ENCODE measurements at places on chromosomes 2 and 18.
A peak's percentile ranks its signal among the peaks of the same experiment; 100 is the strongest.

GRCh38 chr2:74457549-74458131, 598 bp upstream of the WBP1 start:
- DNase-seq, result peak; percentile 73

GRCh38 chr18:24346254-24346653, 51.4 kb downstream of the OSBPL1A start:
- DNase-seq, result no peak

GRCh38 chr2:191245869-191246531, 796 bp downstream of the MYO1B start:
- DNase-seq, result no peak

DNA sequence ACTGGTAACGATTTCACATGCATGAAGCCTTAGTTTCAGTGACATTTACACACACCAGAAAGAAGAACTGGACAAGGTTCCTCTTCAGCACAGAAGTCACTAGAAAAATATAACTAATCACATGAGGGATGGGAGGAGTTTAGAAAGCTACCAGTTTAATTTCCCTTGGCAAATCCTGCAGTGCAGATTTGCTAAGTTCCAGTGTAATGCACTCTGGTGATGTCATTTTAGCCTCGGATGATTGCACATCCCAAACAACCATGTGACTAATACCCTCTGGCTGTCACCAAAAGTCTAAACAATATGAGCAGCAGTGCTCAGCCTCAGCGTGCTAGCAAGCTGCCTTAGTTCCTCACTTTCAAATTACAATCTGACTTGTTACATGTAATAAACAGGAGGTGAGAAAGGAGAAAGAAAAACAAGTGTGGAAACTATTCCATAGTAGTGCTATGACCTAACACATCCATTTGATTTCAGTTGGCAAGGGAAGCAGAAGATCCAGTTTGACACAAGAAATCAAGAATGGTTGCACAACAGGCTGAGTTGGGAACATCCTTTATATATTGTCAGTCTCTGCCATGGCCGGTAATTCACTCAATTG, 35.3 kb upstream of the PPP1CB start:
- DNase-seq, result no peak

DNA sequence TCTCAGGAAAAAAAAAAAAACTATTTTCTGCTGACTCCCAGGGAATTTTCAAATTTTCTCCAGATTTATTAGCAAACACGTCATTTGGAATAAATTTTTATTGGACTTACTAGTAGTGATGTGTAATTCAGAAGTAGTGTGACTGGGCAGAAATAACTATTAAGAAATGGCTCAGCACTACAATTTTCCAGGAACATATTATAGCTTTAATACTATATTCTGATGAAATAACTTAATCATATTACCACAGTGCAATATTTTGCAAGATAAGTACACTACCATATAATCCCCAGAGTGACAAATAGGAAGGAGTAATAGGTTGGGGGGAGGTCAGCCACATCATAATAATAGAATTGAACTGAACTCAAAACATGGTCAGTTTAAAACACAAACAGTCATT, 19.7 kb upstream of the TNFAIP6 start:
- DNase-seq, result no peak

GRCh38 chr2:120433816-120434290, 87.9 kb downstream of the INHBB start:
- no peak for DNase-seq

DNA sequence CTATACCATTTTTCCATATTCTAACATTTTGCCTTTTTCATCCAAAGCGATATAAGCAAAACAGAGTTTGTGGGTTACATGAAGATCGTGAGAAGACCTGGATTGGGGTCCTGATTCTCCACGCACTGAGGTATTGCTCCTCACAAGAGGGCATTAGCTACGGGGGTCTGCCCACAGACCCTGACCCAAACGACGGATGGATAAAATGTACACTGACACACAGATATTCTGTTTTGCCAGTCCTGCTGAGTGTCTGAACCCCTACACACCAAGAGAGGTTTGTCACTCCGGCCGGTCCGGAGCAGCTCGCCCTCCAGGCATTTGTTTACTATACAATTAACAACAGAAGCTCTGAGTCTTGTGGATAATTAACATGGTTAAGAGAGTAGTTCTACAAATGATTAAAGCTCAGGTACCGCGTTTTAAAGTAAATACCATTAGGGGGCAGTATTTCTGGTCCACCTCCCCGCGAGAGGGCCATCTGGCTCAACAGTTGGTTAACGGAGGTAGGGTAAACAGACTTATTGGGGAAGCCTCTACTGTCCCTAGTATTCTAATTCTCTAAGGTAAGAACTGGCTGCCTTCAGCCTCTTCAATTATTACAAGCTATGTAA, 28.4 kb downstream of the SCYGR8 start:
- DNase-seq, result no peak

- DNase-seq, result no peak
Measured at GRCh38 chr2:19068206-19068605, 290.2 kb downstream of the OSR1 start.

- no peak for DNase-seq
Measured at GRCh38 chr2:143875295-143876233, 644.4 kb downstream of the ZEB2 start.

GRCh38 chr2:51717312-51717711, 685.4 kb upstream of the NRXN1 start:
- no peak for DNase-seq

GRCh38 chr2:228681979-228682378, 500.5 kb upstream of the SPHKAP start:
- DNase-seq, result no peak

DNA sequence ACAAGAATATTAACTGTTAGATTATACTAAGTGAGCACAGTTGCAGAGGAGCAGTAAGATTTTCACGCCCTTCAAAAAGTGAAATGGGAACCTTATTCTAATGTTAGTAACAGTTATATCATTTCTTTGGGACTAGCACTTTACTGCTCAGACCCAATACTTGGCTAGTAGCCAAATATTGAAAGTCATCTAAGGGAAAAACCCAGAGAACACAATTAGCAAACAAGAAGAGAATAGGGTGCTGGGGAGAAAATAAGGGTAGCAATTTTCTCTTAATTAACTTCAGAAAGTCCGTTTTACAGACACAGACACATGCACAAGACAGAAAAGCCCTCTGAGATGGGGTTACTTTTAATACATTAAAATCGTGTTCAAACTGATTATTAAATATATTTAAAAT, 71.8 kb downstream of the ID2 start:
- DNase-seq, result no peak

GRCh38 chr2:72276356-72276755, 128.7 kb upstream of the CYP26B1 start:
- DNase-seq, result no peak

- DNase-seq, result no peak
Measured at GRCh38 chr2:200373973-200374416, 67.5 kb downstream of the SPATS2L start.

- DNase-seq, result no peak
Measured at GRCh38 chr2:54597153-54597848, 126.2 kb upstream of the EML6 start.

- DNase-seq, result no peak
Measured at GRCh38 chr2:64942693-64943092, 46.5 kb upstream of the SLC1A4 start.

DNA sequence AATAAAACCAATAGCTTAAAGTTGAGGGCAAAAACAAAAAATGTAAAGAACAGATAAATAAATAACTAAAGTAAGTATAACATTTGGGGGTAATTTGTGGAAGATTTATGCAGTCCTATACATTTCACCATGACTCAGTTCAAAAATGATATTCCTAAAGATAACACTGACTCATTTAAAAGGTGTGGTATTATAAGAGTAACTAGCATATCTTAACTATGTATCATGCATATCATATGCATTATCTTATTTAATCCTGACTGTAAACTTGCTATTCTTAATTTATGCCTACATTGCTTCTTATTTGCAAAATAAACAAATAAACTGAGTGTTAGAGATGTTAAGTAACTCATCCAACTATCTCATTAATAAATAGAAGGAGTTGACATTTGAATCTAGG, 726.5 kb upstream of the PKDCC start:
- DNase-seq, result no peak

DNA sequence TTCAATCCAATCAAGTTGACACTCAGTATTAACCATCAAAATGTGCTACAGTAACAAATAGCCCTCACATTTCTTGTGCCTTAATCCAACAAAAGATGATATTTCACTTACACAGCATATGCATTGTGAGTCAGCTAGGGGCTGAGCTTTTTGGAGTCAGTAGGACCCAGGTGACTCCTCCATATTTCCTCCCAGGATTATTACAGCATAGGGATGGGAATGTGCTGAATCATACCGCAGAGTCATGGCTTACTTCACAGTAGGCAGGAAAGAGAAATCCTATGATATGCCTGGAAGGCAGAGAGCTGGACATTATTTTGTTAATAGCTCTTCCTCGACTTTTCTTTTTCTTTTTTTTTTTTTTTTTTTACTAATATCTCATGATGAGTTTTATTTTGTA, 153.3 kb downstream of the TMEM182 start:
- no peak for DNase-seq

DNA sequence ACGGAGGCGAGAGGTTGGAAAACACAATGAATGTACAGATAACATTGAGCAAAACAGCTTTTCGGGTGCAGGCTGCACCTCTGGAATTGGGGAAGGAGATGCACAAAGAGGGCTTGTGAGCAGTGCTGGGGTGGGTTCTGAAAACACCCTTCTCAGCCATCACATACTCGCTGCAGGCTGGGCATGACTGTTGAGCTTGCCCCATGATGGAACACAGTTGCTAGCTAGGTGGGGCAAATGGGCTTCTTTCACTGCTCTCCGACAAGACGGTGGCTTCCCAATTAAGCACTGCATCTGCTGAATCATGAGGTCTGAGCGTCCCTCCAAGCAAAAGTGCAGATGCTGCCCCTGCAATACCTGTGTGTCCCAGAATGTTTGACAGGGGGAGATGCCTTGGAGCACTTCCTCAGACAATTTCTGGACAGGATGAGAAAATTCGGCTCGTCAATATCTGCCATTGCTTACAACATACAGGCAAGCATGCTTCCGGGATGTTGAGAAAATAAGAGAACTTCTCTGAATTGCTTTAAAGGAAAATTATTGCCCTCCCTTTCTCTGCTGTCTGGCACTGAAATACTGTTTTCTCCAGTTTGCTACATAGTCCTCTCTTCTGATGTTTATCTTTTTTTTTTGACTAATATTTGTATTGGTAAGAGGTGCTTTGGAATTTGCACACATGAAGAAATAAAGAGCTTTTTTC, 77.3 kb upstream of the SH3BP4 start:
- DNase-seq, result no peak

- no peak for DNase-seq
Measured at GRCh38 chr2:197423307-197423706, 11.5 kb downstream of the SF3B1 start.

DNA sequence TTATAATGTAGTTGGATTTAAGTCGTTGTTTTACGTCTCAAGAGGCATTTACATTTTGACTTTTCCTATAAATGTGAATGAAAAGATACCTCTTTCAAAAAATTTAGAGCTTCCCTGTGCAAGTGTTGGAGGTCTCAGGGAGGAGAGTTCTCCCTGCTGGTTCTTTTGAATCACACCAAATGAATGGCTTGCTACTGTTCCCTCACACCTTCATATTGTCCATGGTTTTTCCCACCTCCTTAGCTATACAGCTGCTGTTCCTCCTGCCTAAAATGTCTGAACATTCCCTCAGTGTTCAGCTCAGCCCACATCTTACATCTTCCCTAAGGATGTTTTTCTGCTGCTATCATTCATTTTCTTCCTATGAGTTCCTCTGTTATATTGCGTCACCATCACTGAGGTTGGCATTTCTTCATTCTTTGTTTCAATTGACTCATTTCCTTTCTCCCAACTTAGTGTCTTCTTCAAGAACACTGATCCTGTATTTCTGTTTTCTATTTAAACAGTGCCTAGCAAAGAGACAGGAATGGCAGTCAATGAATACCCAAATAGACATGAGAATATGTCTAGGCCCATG, 46.0 kb downstream of the COX7A2L start:
- DNase-seq, result no peak

DNA sequence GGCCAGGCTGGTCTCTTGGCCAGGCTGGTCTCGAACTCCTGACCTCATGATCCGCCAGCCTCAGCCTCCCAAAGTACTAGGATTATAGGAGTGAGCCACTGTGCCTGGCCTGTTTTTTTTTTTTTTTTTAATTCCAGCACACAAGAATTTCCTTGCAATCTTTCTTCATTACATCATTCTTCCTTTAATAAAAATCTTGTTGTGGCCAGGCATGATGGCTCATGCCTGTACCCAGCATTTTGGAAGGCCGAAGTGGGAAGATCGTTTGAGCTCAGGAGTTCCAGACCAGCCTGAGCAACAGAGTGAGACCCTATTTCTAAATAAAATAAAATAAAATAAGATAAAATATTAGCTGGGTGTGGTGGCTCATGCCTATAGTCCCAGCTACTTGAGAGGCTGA, 21.4 kb upstream of the PLEKHM3 start:
- DNase-seq, result no peak

Measured in effector memory CD4-positive, alpha-beta T cell (primary cell).